Stimulated activated CD4-positive, alpha-beta T cell treated with anti-CD3 and anti-CD28 coated beads, Interleukin-15, amount 100 ng/mL, for 1 hour (primary cell): ENCODE measurements at places on chromosomes 1 and 21.

- no peak for DNase-seq
Measured at GRCh38 chr1:26277719-26278118, 2.2 kb upstream of the SH3BGRL3 start.

DNA sequence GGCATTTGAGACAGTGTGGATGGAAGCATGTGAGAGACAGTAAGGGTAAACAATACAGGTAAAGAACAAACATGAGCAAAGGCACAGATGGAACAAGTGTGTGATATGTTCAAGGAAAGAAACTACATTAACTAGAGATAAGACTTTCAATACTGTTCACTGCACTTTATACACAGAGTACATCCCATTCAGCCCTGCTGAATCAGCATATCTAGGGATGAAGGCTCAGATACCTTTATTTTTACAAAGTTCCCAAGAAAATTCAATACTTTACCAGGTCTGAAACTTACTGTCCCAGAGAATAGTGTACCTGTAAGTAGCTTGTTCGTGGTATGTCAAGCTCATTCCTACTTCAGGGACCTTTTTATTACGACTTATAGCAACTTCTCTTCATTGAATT is 122.5 kb downstream of the LHX4 start:
- no peak for DNase-seq

DNA sequence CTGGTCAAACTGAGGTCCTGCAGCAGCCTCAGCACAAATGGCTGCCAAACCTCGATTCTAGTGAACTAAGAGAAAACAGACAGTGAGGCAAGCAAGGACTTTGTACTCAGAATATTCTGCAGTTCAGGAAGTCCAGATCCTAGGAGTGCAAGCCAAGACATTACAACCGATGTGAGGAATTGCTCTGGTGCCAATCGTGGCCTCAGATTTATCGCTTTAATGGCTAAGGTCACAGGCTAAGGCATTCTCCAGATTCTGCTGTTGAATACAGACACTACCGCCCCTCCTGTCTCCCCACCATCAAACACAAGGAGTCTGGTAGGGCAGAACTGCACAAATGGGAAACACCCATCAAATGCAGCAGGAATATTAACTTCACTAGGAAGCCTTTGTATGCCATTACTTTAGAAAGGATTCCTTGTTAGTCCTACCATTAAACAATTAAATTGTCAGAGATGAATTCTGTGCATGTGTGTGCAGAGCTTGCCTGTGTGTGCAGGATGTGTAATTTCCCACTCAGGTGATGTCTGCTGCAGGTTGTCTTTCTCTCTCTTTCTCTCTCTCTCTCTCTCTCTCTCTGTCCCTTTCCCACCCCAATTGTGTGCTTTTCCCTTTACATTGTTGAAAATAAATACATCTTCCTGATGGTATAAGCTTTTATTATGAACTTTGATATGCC is 9.2 kb upstream of the SERTAD4 start:
- no peak for DNase-seq

DNA sequence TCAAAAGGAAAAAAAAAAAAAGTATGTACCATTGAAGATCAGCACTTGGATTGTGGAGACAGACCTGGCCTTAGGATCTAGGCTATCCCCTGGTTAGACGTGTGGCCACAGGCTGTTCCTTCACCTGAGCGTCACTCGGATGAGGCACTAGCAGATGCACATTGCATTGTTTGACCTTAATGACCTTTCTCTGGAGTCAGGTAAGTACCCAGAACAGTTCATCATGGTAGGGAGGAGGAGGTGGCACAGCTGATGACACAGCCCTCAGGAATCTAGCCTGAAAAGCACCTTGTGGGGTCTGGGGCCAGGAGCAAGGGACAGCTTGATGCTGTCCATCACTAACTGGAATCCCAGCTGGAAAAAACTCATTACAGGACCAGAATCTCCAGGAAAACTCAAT is 21.2 kb downstream of the NECAP2 start:
- no peak for DNase-seq

- DNase-seq = no peak
Measured at GRCh38 chr1:97093741-97094140, 372.2 kb downstream of the PTBP2 start.

- no peak for DNase-seq
Measured at GRCh38 chr1:147177611-147178380, 5.5 kb upstream of the PRKAB2 start.

DNA sequence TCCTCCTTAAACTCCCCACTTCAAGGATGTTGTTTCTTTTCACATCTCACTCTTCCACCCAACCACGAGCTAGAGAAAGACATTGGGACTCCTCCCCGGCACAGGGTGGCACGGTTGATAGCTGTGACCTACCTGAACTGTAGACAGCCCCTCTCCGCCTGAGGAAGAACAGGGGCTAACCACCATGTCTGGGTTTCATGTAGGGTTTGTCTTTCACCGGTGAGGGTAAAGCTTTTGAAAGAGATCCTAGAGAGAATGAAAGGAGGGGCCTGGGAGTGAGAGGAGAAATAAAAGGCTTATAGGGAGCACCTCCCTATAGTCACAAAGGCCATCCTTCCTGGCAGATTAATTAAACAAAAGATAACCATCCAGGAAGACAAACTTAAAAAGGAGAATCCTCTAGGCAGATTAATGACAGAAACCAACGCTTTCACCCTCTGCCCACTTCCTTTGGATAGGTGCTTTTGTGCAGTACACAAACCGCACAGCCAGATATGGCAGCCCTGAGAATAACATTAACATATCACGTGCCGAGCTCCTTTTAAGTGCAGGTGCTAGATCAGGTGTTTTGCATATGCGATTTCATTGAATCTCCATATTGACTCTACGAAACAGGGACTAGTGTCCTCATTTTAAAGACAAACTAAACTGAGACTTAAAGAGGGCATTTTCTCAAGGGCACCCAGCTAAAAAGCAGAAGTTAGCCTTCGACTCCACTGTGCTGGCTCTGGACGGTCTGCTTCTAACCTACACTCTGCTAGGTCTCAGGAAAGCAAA is 178.1 kb upstream of the RUNX1 start:
- no peak for DNase-seq

GRCh38 chr1:174966008-174966572 is 33.7 kb upstream of the CACYBP start:
- DNase-seq = no peak

DNA sequence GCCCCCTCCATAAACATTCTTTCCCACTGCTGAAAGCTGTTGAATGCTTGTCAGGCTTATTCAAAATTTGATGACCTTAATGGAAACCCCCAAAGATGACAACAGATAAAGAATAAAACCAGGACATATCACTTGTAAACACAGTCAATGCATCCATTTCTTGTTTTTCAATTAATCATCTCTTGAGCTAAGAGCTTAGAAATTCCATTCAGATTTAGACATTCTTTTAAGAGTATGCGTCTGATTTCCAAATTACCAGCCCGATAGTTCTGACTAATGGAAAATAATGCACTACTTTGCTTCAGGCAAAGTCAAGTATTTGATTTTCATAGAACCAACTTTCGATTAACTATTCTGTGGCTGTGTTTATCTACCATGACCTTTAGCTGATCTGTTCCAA is 100.6 kb upstream of the RUNX1 start:
- DNase-seq = no peak

DNA sequence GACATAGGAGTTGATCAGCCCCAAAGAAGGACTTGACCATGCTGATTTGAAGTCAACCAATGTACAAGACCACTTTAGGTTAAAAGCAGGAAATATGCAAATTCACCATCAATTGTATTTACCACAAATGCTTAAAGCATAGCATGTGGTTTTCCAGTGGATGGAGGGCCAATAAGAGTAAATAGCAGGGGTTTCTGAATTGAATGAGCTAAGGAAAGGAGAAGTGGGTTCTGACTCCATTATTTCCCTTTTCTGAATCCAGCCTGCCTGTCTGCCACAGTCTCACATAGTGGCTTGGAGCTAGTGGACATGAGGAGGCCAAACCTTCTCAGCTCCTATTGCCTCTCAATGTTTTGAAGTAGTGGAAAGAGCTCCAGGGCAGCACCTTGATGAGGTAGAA is 7.2 kb upstream of the TNFSF18 start:
- no peak for DNase-seq

- DNase-seq = no peak
Measured at GRCh38 chr1:204103431-204103741, 30.5 kb downstream of the SOX13 start.

DNA sequence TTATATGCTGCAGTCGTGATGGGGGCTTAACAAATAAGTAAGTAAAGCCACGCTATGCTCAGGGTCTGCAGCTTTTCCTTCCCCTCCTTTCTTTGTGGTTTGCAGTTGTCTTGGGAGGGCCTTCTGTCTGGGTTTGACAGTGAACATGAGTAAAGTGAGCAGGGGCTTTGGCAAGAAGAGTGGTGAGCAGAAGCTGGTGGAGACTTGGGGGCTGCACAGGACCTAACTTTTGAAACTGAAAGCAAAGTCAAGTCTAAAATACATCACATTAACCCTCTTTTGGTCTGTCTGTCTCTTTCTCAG is 368.6 kb upstream of the VAMP3 start:
- no peak for DNase-seq

GRCh38 chr1:65440915-65441314 is 20.4 kb downstream of the LEPR start:
- no peak for DNase-seq

- no peak for DNase-seq
Measured at GRCh38 chr21:15406791-15407190, 323.0 kb upstream of the USP25 start.

DNA sequence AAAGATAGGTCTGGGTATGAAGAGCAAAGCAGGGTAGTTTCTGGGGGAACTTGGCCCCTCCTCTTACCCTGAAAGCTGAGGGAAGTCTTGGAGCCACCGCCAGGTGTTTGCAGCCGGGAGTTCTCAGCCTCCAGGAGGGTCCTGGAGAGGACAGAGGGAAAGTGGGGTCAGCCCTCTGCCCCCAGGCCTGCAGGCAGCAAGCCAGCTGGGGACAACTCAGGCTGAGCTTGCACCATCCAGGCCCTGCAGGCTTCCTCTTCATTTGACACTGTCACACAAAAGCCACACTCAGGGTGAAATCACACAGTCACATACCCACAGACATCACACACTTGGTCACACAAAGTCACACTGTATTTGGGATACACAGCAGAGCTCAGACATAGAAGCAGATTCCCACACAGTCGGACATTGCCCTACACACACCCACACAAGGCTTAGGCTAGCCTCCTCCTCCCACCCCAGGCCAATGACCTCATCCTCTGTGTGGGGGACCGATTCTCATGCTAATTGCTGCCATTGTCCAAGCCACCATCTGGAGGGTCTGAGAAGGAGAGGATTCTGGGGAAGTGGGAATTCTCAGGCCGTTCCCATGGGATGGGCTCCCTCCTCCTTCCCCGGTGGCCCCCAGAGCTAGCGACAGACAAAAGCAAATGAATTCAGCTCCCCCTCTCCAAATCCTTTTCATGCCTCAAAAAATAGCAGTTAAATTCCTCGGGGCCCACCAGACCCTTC is 3.7 kb downstream of the NES start:
- no peak for DNase-seq

GRCh38 chr1:242842094-242842493 is 317.6 kb upstream of the PLD5 start:
- DNase-seq = no peak

DNA sequence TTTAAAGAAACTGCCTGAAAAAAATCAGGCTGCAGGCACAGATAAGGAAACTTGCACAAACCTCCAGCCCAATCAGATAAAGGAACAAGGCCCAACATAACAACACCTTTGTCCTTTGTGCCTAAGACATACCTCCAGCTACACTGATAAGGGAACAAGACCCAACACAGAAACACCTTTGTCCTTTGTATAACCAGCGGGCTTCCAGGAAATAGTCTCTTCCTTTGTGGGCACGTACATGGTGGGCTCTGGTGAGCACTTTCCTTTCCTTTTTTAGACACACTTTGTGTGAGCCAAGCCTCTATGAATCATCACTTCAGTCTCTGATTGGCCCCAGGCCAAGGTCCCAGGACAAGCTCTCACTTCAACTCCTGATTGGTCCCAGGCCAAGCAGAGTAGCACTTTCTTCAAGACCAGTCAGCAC is 23.6 kb downstream of the ZNF670 start:
- DNase-seq = no peak

- no peak for DNase-seq
Measured at GRCh38 chr1:203368624-203369451, 17.9 kb upstream of the FMOD start.

GRCh38 chr1:47219590-47220220 is 12.3 kb downstream of the TAL1 start:
- DNase-seq = no peak

DNA sequence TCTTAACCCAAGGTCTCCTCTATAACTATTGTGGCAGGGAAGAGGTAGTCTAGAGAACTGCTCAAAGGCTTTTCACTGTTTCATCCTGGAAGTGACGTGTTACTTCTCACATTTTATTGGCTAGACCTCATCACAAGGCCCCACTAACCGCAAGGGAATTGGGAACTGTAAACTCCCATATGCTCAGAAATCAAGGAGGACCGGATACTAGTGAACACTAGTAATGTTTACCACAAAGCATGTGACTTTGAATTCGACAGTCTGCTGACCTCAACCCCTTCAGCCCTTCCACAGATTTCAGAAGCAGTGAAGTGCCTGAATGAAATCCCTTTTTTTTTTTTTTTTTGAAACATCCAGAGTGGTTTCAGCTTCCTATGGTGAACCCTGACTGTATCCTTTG is 3.4 kb upstream of the EEIG2 start:
- DNase-seq = no peak

DNA sequence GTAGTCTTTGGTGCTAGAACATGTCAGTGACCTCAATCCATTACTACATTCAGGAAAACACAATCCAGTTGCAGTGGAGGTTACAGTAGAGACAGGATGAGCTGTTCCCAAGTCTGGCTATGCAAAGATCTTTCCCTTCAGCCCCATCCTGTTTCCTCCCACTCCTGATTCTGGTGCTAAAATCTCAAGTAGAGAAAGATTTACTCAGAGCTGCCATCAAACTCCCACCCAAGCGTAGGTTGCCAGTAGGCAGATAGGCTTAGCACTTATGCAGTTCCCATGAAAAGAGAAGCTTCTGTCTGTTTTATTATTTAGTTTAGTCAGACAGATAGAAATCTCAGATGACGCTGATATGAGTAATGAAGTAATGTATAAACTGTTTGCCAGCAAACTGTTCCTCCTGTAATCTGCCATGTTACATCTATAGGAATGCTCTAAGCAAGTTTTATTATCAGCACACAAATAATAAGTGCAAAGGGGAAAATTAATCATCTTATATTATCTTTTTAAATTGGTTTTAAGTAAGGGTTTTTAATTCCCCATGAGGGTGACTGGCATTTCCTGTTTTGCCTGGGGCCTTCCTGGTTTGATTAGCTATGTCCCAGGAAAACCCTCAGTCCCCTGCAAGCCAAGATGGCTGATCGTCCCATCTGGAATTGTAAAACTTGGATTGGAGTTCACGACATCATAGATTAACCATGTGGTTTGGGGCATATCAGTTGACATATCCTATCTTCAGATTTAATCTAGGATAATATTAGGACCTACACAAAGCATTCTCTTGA is 188.3 kb upstream of the PALMD start:
- DNase-seq = no peak
